ENCODE measurements at places on chromosomes 16 and 17. TPM values are rescaled to one million over a fixed set of nuclear protein-coding genes. Genes with fewer than 3 reads are reported as not detected.

Gene CYGB
- 7.1 TPM for total RNA-seq

Gene KRTAP9-2
- total RNA-seq = not detected

Gene HAGHL
- 19.6 TPM for total RNA-seq

Gene LITAFD
- not detected for total RNA-seq

Gene CES3
- total RNA-seq = 0.89 TPM

Gene PRAC1
- total RNA-seq = not detected

Gene SHISA6
- not detected for total RNA-seq

Gene PPP4C
- 200 TPM for total RNA-seq
